ENCODE measurements at places on chromosomes 5 and 9. TPM values are rescaled to one million over a fixed set of nuclear protein-coding genes. Genes with fewer than 3 reads are reported as not detected.

- DNase-seq = no peak
Observed at GRCh38 chr9:5840788-5841187, 7.9 kb upstream of the ERMP1 start.

DNA sequence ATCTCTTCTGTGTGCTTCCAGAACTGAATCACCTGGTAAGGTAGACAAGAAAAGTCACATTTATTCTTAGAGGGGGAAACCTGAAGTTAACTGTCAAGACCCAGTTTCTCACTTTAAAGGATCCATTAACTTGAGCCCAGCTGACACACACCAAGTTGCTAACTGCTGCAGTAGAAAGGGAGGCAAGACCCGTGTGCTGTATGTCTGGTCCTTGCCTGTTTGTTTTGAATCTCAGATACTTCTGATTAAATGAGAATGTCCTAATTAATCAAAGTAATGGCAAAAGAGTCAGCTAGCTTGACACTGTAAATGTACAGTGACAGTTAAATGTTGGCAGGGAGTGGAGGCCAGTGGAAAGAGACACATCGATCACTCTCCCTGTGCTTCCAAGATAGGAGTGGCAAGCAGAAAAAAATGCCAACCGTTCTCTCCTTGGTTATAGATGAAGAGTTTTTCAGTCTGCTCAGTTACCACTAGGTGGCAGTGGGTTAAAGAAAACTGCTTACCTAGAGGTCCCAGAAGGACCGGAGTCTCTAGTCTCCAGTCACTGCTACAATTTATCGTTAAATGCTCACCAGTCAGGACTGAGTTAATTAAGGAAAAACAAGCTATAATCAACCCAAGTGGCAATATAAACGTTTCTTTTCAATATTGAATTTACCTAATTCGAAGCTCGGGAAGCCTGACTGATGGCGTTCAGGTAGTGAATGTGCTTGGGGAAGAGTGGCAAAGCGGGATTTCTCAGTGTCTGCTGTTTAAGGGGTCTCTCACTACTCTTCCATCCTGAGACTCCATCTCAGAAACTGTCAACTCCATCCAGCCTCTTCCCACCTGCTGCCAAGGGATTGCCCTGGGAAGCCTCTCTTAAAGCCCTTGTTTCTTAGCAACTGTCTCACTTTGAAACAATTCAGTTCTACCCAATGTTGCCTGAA lies 18.4 kb downstream of the LSM11 start:
- DNase-seq = peak; percentile 8

DNA sequence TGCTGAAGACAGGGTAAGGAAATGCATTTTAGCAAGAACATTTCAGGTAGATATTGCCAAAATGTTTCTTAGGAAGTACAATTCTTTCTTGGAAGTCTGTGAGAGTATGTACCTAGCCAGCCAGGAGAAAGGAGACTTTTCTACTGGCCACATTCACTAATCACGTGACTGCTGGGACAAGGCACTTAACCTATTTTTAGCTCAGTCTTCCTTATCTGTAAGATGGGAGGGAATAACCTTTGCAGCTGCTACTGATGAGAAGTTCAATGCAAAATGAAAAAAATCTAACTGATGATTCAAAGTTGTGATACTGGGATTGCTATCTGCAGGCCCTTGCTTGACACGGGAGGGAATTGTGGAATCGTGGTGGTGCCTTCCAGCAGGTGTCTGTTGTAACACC lies 42.6 kb upstream of the SLC28A3 start:
- DNase-seq = no peak

Gene HIGD2A
- total RNA-seq = 158 TPM

GRCh38 chr9:34362614-34363214 lies 14.0 kb downstream of the MYORG start:
- DNase-seq = no peak
